NCI-H526 (cell line): ENCODE measurements at places on chromosomes 4 and X.
A peak's percentile ranks its signal among the peaks of the same experiment; 100 is the strongest.

DNA sequence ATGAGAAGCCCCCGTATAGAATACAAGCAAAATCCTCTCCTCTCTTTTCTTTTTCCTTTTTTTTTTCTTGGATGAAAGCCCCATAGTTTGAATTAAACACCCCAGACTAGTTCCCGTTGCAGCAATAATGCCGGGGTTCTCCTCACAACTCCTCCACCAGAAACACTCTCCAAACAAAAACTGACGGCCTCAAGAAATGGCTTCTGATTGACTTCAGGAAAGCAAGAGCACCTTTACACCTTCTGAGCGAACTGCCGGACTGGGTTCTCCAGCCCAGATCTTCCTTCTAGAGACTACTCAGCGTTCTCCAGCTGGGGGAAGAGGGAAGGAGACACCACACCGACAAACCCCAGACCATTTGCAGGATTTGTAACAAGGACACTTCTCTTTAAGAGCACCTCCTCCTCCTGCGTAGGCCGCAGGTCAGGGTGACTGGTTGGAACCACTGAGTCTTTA, 4.0 kb downstream of the HAND2 start:
- DNase-seq, result no peak

GRCh38 chr4:23368081-23368697, 521.7 kb downstream of the PPARGC1A start:
- peak; percentile 32 for DNase-seq

DNA sequence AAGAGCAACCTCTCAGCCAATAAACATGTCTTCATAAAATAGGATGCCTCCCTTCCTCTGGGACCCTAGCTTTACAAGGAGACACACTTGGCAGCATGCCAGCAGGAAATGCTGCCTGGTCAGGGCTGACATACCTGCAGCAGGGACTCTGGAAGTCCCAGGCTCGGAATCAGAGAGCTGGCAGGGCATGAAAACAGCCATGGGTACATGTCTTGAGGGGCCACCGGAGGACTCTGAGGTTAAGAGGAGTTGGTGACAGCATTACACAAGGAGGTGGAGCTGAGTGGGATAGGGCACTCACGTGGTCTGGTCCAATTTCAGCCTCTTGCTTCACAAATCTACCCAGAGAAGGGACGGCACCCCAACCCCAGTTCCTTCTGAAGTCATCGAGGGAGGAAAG, 15.7 kb downstream of the MSX1 start:
- DNase-seq, result peak; percentile 53

DNA sequence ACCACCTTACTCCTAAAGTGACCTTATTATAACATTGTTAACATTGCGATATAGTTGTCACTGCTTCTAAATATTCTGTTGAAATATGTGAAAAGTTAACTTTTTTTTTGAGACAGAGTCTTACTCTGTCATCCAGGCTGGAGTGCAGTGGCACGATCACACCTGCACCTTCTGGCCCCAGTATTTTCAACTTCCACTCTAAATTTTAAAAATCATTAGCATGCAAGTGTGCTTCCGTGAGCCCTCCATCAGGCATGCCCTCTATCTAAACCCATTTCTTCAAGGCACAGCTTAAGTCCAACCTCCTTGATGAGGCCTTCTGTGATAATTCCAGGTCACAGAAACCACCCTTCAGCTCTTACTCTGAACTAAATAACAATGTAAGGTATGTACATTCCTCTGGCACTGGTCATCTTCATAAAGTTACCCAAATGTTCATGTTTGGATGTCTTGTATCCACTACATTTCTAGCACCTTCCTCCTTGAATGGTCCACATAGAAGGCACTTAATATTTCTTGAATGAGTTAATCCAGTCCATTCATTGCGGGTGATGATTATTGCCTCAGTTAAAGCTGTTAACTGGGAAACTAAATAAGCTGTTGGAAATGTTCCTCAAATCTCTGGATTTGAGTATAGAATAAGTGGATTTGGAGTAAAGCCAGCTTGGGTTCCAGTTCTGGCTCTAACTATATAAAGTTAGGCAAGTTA, 38.6 kb upstream of the TMEM131L start:
- no peak for DNase-seq

- no peak for DNase-seq
Measured at GRCh38 chr4:124067046-124067445, 645.5 kb downstream of the ANKRD50 start.

- no peak for DNase-seq
Measured at GRCh38 chrX:13151828-13152517, 107.6 kb upstream of the FAM9C start.

DNA sequence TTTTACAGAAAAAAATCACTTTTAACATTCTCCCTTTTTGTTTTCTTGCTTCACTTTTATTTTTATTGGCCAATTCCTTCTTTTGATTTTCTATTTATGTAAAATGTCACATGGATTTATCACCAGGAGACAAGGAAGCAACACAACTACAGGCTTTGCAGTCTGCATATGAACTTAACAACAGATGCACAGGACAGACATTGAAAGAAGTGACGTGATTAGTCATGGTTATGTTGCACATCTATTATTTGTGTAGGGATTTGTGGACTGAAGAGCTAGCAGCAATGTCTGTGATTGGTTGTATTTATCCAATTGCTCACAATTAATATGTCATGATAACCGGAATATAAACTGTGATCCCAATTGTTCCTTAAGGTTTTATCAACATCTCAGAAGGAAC, 147.8 kb upstream of the KLF3 start:
- no peak for DNase-seq

DNA sequence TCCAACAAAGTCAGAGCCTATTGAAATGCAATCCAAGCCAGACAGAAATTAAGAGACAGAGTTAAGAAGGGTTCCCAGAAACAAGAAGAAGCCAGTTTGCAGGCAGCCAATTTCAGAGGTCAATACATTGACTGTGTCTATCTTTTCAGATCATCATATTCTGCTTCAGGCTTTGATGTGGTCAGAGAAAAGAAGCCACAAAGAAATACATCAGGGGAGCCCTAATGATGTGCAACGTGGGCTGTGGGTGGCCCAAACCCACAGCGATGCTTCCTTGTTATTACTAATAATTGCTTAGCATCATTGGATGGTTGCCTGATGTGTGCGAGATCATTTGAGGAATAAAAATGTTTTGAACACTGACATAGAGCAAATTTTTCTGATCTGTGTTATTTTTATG, 99.0 kb upstream of the DUSP21 start:
- no peak for DNase-seq

DNA sequence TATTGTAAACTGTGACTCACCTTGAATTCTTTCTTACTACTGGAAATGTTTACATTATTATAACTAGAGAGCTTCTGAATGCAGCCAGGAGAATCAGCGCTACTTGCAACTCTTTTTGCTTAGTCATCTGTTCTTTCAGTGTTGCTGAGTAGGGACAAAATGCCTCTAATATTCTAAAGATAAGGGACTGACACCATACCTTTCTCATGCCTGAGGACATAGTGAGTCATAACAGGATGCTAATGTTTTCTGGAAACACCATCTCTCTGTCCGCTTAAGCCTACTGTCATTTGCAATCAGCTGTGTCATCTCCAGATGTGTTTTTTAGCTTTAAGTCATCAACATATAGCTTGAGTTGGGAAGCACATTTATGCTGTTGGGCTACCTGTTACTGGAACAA, 108.3 kb downstream of the QRFPR start:
- no peak for DNase-seq

GRCh38 chrX:53093177-53093655, 726 bp upstream of the KANTR start:
- peak; percentile 59 for DNase-seq

- DNase-seq, result no peak
Measured at GRCh38 chr4:31362756-31363155, 642.6 kb downstream of the PCDH7 start.

GRCh38 chrX:66399273-66399672, 235.2 kb downstream of the HEPH start:
- DNase-seq, result no peak

DNA sequence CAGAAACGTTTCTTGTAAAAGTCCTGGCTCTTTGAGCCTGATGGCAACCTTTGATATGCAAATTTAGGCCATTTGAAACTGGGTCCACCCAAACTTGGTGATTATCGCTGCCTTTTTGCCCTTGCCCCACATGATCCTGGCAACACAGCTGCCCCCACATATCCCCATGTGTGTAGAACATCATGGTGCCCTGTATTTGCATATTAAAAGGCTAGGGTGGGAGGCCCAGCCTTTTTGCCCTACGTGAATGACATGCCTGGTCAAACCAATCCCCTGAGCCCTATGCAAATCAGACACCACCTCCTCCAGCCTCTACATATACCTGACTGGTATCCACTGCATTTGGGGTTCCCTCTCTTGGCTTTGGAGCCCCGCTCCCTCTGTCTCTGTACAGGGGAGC, 202.4 kb downstream of the MAB21L2 start:
- DNase-seq, result no peak

- no peak for DNase-seq
Measured at GRCh38 chr4:113531572-113531971, 230.0 kb downstream of the CAMK2D start.

DNA sequence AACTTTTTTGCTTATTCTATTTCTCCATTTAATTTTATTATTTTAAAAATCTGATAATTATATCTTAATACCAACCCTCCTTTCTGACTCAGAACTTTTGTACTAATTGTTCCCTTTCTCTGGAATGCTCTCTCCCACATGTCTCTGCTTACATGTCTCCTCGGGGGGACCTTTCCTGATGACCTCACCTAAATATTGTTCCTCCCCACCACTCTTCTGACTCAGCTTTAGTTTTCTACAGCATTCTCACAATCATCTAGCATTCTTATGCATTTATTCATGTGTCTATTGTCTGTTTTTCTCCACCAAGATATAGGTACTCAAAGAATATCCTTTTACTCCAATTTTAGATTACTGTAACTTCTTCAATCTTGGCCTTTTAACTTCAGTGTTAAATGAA, 128.7 kb downstream of the MSL3 start:
- DNase-seq, result no peak

DNA sequence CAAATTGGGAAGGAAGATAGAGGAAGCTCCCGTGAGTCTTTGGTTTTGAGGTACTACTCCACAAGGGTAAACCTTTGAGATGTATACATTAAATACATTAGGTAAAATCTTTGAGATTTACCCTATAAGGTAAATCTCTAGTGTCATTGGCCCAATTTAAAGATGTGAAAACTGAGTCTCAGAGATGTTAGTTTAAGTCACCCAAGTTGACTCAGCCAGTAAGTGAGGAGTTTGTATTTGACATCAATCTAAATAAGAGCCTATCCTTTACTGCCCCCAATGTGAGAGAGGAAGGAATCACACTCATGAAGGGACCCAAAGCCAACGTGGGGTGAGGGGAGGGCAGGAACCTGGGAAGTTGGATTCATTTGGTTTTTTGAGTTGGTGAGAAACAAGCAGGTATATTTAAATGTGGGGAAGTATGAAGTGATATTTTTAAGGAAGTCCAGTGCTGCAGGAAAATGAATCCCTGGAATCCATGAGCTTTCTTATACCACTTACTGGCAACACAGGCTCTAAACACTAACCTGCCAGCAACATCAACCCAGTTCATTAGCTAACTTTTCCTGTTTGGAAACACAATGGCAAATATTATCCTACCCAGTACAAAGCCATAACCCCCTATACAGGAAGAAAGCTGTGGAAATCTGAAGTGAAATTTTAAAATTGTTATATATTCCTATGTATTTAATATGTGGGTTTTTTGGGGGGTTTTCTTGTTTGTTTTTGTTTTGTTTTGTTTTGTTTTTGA, 55.3 kb downstream of the PALLD start:
- DNase-seq, result peak; percentile 11

DNA sequence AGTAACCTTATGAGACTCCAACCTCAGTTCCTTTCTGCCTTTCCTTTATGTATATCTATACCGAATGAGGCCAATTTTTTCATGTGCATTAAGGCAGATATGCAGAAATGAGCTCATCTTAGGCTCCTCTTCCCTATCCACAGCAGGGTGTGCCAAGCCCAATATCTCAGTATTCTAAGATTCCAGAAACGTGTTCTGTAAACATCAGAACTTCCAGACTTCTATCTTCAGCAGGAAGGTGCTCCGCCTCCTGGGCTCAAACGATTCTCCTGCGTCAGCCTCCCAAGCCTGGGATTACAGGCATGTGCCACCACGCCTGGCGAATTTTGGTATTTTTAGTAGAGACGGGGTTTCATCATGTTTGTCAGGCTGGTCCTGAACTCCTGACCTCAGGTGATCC, 31.0 kb upstream of the CCNG2 start:
- DNase-seq, result no peak

DNA sequence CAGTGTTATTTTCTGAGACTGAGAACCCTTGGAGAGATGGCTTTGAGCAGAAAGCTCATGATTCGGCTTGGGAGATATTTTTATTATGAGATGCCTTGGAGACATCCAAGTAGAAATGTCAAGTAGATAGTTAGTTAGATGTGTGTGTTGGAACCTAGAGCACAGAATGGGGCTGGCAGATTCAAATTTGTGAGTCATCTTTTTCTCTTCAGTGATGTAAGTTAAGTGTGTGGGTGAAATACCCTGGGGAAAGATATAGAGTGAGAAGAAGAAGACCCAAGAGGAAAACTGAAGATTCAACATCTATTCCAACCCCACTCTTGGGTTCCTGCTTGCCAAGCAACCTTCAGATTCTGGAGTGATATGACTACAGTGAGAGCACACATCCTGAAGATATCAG, 580.8 kb upstream of the AMOT start:
- no peak for DNase-seq

- DNase-seq, result no peak
Measured at GRCh38 chrX:38086451-38087215, 80.3 kb downstream of the SYTL5 start.

DNA sequence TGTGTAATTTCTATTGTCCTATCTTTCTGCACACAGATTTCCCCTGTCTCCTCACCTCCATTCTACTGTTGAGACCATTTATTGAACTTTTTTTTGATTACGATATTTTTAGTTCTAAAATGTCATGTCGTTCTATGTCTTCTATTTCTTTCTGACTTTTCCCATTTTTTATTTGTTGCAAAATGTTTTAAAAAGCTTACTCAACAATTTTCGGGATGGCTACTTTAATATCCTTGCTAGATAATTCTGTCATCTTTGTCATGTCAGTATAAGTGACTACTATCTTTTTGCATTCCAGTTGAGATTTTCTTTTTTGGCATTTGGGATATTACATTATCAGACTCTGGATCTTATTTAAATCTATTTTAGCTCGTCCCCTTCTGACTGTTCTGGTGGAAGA, 7.5 kb upstream of the DMD start:
- DNase-seq, result no peak

GRCh38 chrX:23012636-23013035, 12.9 kb downstream of the DDX53 start:
- no peak for DNase-seq
